ENCODE measurements at places on chromosomes 12 and 14.

GRCh38 chr12:82862069-82862841 lies 175.5 kb downstream of the TMTC2 start:
- DNase-seq, result no peak

DNA sequence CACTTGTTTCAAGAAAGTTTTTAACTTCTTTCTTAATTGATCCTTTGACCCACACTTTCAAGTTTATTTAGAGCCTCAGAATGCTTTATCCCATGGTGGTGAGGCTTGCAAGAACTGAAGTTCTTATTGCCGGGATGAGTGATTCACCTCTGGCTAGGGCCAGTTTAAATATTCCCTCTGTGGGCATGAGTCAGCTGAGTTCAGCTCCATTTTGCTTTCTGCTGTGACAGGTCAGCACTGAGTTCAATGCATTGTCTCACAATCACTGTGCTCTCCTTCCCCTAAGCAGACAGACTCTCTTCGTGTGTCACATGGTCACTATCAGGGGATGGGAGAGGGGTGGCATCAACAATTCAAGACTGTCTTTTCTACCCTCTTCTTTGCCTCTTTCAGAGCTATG lies 514.6 kb upstream of the FBXO33 start:
- DNase-seq, result no peak

GRCh38 chr14:21192447-21192822 lies 36.6 kb upstream of the OR5AU1 start:
- DNase-seq, result no peak

DNA sequence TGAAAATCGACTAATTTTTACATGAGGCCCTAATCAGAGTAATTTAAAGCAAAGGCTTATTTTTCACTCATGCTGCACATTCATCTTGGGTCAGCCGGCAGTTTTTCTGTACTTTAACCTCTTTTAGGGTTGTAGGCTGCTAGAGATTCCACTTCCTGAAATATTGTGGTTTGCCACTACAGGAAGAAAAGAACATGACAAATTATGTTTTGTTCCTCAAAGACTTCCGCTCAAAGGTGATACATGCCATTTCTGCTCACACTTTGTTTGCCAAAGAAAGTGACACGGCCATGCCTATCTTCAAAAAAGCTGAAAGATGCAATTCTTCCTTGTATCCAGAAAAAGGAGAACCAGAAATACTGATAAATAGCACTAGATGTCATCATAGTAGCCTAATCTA lies 183.4 kb upstream of the PPFIA2 start:
- DNase-seq, result no peak

DNA sequence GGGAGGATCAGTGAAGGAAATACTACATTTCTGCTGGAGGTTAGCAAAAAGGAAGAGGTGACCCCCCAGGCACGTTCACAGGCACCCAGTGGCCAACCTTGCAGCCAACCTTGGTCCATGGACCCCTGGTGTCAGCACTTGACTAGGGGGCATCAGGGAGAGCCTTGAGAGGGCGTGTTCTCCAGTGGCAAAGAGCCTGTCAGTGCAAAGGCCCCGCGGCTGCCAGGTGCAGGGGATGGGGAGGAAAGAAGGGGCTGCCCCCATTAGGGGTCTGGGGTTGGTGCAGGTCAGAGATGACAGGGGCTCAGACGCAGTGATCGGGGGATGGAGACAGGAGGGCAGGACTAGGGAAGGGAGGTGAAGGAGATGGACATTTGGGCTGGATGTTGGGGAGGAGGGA lies 22.7 kb upstream of the ULK1 start:
- no peak for DNase-seq

DNA sequence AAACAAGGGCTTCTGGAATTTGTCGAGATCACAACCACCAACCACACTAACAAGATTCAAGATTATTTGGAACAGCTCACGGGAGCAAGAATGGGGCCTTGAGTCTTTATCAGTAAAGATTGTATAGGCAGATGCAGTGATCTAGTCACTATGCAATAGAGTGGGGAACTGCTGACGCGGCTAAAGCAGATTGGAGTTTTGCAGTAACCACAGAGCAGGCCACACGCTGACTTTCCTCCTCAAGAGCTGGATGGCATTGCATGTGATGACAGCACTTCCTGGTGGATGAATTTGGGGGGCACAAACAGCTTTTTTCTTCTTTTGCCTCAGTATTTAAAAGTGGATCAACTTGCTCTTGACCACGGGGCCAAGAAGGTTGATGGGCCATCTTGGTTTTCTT lies 46.0 kb downstream of the KCNK13 start:
- no peak for DNase-seq

GRCh38 chr14:57493467-57494181 lies at the start of gene CCDC198:
TSS of gene CCDC198 (minus strand) at chr14:57493857. CDS start at chr14:57493715, 142 bp downstream.
- DNase-seq, result no peak

DNA sequence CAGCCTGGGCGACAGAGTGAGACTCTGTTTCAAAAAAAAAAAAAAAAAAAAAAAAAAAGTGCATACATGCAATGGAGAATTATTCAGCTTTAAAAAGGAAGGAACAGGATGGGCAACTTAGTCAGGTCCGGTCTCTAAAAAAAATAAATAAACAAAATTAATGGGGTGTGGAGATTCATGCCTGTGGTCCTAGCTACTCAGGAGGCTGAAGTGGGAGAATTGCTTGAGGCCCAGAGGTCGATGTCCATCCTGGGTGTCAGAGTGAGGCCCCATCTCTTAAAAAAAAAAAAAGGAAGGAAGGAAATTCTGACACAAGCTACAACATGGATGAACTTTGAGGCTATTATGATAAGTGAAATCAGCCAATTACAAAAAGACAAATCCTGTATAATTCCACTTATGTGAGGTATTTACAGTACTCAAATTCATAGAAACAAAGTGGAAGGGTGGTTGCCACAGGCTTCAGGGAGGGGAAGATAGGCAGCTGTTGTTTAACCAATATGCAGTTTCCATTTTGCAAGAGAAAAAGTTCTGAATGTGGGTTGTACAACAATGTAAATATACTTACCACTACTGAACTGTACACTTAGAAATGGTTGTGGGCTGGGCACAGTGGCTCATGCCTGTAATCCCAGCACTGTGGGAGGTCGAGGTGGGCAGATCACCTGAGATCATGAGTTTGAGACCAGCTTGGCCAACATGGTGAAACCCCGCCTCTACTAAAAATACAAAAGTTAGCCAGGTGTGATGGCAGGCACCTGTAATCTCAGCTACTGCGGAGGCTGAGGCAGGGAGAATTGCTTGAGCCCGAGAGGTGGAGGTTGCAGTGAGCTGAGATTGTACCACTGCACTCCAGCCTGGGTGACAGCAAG lies 12.3 kb upstream of the APOF start:
- DNase-seq, result no peak

- no peak for DNase-seq
These were observed 312.9 kb downstream of the ITPR2 start for GRCh38 chr12:26520109-26520508.

GRCh38 chr12:102436867-102437266 lies 43.5 kb downstream of the IGF1 start:
- DNase-seq, result no peak

- no peak for DNase-seq
These were observed 323.8 kb upstream of the SYT1 start for GRCh38 chr12:78540606-78541336.

DNA sequence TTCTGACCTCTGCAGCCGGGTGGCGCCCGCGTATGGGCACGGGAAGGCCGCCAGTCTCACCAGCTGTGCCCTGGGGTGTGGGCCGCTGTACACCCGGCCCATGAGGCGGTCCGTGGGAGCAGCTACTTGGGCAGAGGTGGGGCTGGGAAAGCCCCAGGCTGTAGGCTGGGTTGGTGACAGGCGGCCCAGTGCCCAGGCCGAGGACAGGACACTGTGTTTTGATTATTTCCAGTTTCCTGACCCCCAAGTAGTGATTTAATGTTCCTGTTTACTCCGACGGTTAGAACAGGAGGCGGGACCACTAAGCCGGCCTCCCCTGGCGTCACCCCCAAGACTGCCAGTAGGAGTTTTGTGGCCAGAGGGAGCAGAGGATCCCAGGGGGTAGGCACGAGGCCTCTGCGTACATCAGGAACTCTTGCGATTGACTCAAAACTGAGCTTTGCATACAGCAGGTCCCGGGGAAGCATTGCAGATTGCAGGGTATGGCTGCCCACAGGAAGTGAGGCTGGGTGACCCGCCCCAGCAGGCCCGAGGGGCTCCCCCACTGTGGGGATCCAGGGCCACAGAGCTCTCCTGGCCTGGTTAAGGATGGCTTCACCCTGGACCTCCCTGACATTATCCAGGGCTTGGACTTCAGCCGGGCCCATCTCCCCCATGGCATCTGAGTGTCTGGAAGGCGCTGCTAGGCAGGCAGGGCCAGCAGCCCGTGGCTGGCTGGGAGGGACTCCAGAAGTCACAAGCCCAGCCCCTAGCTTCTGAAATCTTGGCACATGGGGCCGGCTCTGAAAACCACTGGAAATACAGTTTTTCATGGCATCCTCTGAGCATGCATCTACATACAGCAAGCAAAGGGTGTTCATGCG lies 42.5 kb upstream of the DIO3 start:
- no peak for DNase-seq

DNA sequence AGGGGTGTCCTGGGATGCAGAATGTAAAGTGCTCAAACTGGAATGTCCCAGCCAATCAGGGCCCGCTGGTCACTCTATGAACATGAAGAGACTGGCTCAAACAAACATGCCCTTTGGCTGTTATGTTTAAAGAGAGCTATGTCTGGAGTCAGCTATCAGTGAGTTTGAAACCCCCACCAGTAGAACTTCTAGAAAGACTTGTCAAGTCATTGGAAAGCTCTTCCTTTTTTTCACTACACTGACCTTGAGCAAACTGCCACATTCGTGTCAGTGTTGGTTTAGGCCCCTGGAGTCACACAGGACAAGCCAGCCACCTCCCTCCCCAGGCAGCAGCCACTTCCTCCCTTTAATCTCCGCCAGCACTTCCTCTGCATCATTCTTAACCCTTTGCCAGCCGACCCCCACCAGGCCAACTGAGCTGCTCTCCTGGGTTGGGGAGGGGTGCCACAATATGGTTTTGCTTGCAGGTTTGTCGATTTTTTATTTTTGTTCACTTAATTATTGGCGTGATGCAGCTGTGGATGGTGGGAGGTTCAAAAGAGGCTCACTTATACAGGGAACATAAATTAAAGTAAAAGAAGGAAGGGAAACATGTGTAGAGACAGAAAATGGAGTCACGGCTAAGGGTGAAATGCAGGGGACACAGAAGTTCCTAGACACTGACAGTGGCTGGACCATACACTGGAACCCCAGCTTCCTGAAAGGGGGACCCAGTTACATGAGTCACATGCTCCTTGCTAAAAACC lies 25.3 kb downstream of the CMKLR1 start:
- DNase-seq, result peak; percentile 25

- no peak for DNase-seq
These were observed 42.5 kb downstream of the PRKAB1 start for GRCh38 chr12:119710374-119710964.

- no peak for DNase-seq
These were observed 70.7 kb downstream of the CALM1 start for GRCh38 chr14:90467501-90467900.

DNA sequence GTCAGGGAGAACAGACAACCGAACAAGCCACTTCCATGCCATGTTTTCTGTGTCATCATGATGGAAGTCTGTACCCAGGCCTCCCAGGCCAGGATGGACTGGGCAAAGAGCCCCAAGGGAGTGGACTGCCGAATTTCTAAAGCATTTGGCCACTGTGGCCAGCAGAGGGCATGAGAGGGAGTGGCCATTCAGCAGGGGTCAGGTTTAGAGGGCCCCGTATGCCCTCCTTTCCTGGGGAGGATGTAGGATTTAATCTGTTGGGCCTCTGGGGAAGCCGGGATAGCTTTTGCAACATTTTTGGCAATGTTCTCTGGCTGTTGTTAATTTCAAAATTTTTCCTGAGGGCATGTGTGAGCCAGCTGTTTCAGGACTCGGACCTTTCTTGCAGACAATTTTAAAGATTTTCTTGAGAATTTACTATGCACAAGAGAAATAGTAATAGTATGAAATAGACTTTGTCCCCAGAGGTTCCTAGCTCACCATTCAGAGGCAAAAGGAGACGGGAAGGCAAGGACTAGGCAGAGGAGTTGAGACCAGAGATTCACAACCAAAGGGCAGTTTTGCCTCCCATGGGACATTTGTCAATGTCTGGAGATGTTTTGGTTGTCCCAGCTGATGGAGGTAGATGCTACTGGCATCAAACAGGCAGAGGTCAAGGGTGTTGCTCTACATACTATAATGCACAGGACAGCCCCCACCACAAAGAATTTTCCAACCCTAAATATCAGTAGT lies 18.0 kb downstream of the ACACB start:
- DNase-seq, result no peak

DNA sequence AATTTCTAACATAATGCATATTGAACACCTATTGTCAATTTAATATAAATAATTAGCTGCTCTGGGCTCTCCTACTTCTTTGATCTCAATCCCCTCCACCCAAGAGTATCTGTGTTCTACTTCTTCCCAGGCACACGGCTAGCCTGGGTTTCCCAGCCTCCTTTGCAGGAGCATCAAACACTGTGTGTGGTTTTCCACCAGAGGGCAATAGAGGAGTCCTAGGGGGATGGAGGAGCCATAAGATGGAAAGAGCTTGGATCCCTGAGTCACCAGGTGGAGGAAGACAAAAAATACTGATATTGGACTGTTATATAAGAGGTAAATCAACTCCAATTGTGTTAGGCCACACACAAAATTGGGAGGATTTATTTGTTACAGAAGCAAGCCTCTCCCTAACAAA lies 333.7 kb downstream of the GLT1D1 start:
- no peak for DNase-seq

GRCh38 chr12:29286081-29286790 lies 94.7 kb downstream of the ERGIC2 start:
- DNase-seq, result no peak

- no peak for DNase-seq
These were observed 22.6 kb upstream of the SLC10A1 start for GRCh38 chr14:69819607-69820006.

- DNase-seq, result no peak
These were observed at the start of gene CISTR for GRCh38 chr12:53751336-53752191. TSS of gene CISTR (minus strand) at chr12:53751979.

DNA sequence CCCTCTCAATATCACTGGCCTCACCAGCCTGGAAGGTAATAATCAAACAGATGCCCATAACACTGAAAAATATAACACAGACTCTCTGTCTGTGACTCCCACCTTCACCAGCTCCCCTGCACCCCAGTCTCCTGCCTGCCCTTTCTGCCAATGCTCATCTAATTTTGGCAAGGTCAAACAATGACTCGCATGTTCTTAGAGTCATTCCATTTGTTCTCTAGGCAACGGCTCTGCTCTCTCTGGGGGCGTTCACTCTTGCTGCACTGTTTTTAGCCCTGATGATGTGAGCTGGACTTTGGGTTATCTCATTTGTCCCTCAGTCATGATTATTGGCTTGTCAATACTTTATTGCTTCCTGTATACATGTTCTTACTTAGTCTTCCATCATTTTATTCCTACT lies 691.8 kb downstream of the FLRT2 start:
- DNase-seq, result no peak

GRCh38 chr12:65882486-65882885 lies 58.2 kb downstream of the HMGA2 start:
- DNase-seq, result no peak

DNA sequence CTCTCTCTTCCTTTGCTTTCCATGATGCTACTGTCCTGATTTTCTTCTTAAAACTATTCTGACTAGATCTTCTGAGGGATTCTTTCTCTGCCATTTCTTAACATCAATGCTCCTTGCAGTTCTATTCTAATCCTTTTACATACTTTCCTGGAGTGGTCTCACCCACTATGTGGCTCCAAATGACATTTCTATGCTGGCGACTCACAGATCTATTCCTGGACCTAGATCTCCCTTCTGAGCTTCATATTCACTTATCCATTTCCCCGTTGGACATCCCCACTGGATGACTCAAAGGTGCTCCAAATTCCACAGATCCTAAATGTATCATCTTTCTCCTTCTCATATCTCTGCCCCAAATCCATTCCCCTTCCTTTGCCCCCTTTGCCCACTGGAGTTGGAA lies 4.1 kb downstream of the TEP1 start:
- no peak for DNase-seq

GRCh38 chr12:18361433-18361832 lies 100.1 kb downstream of the PIK3C2G start:
- no peak for DNase-seq

All from amygdala (tissue), 56 donors.